T follicular helper cell (primary cell): ENCODE measurements at places on chromosomes 7 and 10.
A peak's percentile ranks its signal among the peaks of the same experiment; 100 is the strongest.

GRCh38 chr10:102419269-102420180 lies 940 bp upstream of the PSD start:
- peak; percentile 48 for DNase-seq

DNA sequence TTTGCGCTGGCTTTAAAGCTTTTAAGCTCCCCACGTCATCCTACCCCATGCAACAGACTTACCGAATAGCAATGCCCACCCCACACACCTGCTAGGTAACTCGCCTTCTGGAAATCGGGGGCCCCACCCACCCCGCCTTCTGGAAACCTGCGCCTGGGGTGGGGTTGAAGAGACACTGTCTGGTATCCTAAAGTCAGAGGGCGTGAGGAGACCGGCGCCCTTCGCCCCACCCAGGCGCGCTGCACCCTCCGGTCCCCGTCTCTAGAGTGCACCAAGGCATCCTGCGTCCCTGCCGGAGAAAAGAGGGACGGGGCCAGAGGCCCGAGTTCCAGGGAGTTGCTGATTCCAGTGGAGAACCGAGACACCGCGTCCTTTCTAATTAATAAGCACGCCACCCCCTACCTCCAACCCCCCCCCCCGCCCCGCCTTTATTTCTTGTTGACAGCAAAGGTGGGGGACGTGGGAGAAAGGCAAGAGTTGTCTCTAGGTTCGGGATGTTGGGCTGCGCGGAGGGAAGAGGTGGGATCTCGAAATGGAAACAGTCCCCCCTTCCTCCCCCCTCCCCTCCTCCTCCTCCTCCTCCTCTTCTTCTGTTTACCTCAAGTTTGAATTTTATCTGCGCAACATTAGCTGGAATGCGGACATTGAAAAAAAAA lies 220.9 kb upstream of the MKLN1 start:
- peak; percentile 59 for DNase-seq

DNA sequence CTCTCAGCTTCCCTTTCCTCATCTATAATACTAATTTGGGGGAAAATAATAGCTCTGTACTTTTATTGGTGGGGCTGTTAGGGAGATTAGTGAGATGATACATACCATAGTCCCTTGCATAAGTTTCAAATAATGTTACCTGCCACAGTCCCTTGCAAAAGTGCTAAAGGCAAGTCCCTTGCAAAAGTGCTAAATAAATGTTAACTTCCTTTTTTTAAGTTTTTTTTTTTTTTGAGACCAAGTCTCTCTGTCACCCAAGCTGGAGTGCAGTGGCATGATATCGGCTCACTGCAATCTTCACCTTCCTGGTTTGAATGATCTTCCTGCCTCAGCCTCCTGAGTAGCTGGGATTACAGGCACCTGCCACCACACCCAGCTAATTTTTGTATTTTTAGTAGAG lies 43.4 kb upstream of the SRGN start:
- no peak for DNase-seq

GRCh38 chr7:75534727-75535307 lies 42.7 kb downstream of the SPDYE5 start:
- DNase-seq, result no peak

GRCh38 chr10:110141185-110141584 lies 66.2 kb upstream of the MXI1 start:
- no peak for DNase-seq

DNA sequence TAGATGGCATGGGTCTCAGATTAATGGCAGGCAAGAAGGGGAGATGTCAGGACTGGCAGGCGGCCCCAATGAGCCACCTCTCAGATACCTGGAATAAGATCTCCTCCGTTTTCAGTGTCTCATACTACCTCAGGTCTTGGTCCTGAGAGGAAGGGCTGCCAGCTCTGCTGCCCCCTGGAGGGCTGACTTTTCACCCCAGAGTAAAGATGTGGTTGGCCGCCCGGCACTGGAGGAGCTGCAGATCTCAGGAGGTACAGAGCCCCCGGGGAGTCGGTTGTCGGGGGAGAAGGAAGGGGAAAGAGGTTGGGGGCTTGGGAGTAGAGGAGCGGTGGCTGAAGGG lies 642 bp upstream of the COL13A1 start:
- no peak for DNase-seq

- DNase-seq, result no peak
Observed at GRCh38 chr10:16458166-16458955, 21.6 kb downstream of the PTER start.

- DNase-seq, result no peak
Observed at GRCh38 chr10:31419394-31420063, 100.5 kb downstream of the ZEB1 start.

DNA sequence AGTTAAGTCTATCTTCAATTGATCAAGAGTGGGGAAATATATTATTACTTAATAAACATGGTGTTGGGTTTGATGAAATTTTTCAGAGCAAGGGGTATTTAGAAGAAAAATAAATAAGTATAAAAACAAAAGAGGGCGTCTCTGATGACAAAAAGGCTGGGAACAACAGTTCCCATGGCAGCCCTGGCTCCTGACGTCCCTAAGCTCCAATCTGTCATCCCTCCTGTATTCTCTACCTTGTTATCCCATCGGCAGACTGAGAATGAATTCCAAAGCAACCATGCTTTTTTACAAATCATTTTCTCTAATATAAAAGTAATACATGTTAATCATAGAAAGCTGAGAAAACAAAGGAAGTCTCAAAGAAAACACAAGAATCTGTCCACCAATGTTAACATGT lies 55.5 kb downstream of the SORBS1 start:
- DNase-seq, result no peak
